ENCODE measurements at places on chromosomes 3 and 15. TPM values are rescaled to one million over a fixed set of nuclear protein-coding genes. Genes with fewer than 3 reads are reported as not detected.

MELTF gene
- total RNA-seq, result 59.5 TPM

TNNC1 gene
- total RNA-seq, result 1.5 TPM

CDCP1 gene
- 8.1 TPM for total RNA-seq

TMCO5A gene
- total RNA-seq, result not detected

ITIH1 gene
- total RNA-seq, result not detected

GOLGA6A gene
- 0.07 TPM for total RNA-seq

FGF7 gene
- total RNA-seq, result not detected

SYNPR gene
- not detected for total RNA-seq

RTP1 gene
- not detected for total RNA-seq

CKMT1A gene
- 2.9 TPM for total RNA-seq

KLHL6 gene
- total RNA-seq, result not detected

PLA2G4D gene
- total RNA-seq, result not detected

LEKR1 gene
- 0.73 TPM for total RNA-seq

GOLGA8Q gene
- 0.22 TPM for total RNA-seq

CD86 gene
- not detected for total RNA-seq

DNAJA4 gene
- total RNA-seq, result not detected

All from A549 treated with Mapracorat at 1 μM for 4 hours (cell line).